ENCODE measurements at places on chromosomes 1 and 21. TPM values are rescaled to one million over a fixed set of nuclear protein-coding genes. Genes with fewer than 3 reads are reported as not detected.

LRRC38 gene
- not detected for total RNA-seq

PCP4L1 gene
- total RNA-seq: not detected

SPATA21 gene
- total RNA-seq: not detected

TFF3 gene
- total RNA-seq: 0.93 TPM

FNDC5 gene
- not detected for total RNA-seq

CELA3B gene
- total RNA-seq: not detected

AGT gene
- not detected for total RNA-seq

- no peak overlapping the region for H3K4me3 ChIP-seq
- peaks cover 12% of the 10 kb centered on the region for H3K27me3 ChIP-seq
- no peak overlapping the region for H3K27ac ChIP-seq
- H3K4me1 ChIP-seq: no peaks in the 10 kb centered on the region
- H3K36me3 ChIP-seq: no peaks in the 10 kb centered on the region
- DNase-seq: no peak
Measured at GRCh38 chr1:207412845-207413244, 41.3 kb upstream of the CR2 start.

DNA sequence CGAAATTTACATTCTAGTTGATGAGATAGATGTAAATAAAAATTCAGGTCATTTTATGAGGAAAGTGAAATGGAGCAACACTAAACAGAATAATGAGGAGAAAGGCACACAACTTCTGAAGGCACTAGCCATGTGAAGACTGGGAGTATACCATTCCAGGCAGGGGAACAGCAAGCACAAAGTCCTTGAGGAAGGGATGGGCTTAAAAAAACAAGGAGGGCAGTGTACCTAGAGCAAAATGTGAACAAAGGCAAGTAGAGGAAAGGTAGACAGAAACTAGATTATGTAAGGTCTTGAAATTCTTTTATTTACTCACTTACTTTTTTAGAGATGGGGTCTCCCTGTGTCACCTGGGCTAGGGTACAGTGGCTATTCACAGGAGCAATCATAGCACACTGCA, 54.1 kb upstream of the LRIG2 start:
- H3K27me3 ChIP-seq: no peaks in the 10 kb centered on the region
- H3K36me3 ChIP-seq: no peaks in the 10 kb centered on the region
- H3K4me3 ChIP-seq: no peak overlapping the region
- no peak overlapping the region for H3K27ac ChIP-seq
- DNase-seq: no peak
- no peaks in the 10 kb centered on the region for H3K4me1 ChIP-seq

DNA sequence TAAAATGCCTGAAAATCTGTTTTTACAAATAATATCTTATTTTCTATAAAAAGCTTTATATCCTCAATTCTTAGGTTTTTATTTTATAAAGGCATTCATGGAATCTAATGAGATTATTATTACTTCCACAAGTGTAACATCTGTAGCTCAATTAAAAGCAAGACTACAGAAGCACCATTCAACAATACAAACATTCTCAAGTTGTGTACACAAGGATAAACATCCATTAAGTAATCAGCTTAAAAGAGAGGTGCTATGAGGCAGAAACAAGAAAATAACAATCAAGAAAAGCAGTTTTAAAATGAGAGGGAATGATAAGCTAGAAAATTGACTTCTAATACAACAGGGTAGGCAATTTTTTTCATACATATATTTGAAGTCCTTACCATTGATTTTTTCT, 326.1 kb downstream of the MRPL39 start:
- no peak for DNase-seq
- no peaks in the 10 kb centered on the region for H3K4me1 ChIP-seq
- no peak overlapping the region for H3K27ac ChIP-seq
- no peaks in the 10 kb centered on the region for H3K36me3 ChIP-seq
- H3K27me3 ChIP-seq: no peaks in the 10 kb centered on the region

GRCh38 chr21:30598802-30599201, at the start of gene KRTAP6-2:
Gene KRTAP6-2, minus strand, starts transcription at chr21:30598902. Its CDS starts 28 bp downstream, at chr21:30598874.
- no peaks in the 10 kb centered on the region for H3K36me3 ChIP-seq
- no peak within 1 kb of the TSS for H3K27ac ChIP-seq

DNA sequence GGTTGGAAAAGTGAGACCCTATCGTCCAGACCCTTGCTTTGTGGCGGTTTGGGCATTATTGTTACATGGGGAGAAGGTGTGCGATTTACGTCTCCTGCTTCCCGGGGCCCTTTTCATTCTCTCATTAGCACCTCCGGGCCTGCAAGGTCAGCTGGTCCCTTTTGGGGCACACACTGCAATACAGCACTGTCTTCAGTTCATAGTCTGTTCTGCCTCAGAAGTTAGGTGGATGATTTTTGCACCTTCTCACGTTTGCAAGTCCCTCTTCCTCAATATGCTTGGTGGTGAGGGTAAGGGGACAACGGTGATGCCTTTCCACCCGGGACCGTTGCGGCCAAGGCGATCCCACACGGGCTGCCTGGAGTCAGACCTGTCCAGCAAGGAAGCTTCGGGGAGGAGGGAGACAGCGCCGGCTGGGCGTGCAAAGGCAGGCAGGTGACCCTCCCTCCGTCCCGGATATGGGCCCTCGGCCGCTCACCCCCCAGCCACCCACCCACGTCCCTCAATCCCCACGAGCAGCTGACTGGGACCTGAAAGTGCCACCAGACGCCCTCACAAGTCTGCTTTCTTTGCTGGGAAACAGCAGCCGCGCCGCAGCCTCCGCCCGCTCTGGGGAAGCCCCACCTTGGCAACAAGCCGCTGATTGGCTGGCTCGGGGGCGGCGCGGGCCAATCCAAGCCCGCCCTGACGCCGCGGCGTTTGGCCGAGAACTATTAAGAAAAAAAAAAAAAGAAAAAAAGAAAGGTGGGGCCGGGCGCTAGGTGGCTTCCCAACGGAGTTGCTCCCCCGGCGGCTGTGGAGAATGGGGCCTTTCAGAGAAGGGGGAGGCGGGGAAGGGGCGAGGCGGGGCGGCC, 21.7 kb downstream of the BTG2 start:
- no peak overlapping the region for H3K27ac ChIP-seq
- H3K36me3 ChIP-seq: no peaks in the 10 kb centered on the region
- DNase-seq: peak; percentile 94
- H3K4me1 ChIP-seq: peaks cover 19% of the 10 kb centered on the region

DNA sequence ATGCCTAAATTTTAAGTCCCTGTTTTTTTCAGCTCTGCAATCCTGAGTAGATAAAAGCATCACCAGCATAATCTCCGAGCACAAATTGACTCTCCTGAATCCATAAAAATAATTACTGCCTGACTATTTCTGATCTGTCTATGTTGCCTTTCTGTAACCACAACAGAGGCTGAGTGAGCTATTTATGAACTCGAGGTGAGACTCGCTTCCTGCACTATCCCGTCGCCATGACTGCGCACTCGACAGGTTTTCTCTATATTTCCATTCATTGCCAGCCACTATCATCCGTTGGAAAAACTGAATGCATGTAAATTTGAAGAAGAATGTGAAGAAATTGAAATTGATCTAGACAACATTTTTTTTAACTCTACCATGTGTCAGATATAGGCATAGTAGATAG, 897.2 kb downstream of the ADGRL2 start:
- H3K36me3 ChIP-seq: no peaks in the 10 kb centered on the region
- H3K4me1 ChIP-seq: peaks cover 16% of the 10 kb centered on the region
- no peaks in the 10 kb centered on the region for H3K27me3 ChIP-seq
- no peak for DNase-seq
- no peak overlapping the region for H3K4me3 ChIP-seq
- H3K27ac ChIP-seq: no peak overlapping the region

DNA sequence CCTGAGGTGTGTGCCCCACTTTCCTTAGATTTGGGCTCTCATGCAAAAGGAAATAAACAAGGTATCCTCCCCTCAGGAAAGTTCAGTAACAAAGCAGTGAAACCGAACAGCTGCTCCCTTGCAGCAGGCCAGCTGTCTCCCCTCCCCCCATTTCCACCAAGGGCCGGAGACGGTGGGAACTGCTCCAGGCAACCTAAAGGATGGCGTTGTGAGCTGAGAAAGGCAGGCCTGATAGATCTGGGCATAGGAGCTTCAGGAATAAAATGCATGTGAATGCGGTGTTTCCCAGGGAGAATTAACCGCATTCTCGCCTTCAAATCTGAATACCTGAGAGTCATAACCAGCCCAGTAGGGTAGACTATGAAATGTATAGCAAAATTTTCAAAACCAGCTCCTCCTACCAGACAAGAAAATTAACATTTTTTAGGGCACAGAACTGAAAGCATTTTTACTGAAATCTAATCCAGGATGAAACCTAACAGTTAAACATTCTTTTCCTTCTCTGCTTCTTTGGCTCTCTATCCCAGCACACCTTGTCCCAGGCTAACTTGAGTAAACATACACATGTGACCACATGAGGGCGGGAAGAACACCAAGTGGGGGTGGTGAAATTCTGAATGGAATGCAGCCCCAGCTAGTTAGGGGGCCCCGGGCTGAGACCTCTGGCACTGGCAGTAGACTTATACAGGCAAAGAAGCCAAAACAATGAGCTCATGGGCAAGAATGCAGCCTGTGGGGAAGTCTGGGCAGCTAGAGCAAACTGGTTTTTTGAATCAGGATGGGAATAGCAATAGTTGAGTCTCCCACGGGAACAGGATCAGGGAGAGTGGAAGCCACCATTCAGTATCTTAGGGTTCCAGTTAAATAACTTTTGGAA, 11.5 kb downstream of the MCL1 start:
- peak overlapping the region; percentile 84 for H3K27ac ChIP-seq
- no peaks in the 10 kb centered on the region for H3K36me3 ChIP-seq
- peaks cover 49% of the 10 kb centered on the region for H3K4me1 ChIP-seq
- peak; percentile 98 for DNase-seq
- no peaks in the 10 kb centered on the region for H3K27me3 ChIP-seq

DNA sequence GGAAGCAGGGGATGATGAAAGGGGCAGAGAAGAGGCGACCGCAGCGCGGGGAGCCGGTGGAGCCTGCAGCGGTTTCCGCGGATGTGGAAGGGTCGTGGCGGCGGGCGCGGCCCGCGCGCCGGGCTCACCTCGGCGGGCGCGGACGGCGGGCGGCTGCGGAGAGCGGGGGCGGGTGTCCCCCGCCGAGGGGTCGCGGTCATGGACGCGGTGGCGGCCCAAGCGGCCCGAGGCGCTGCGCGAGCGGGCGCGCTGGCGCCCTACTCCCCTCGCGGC, 572 bp downstream of the LPGAT1 start:
- peak overlapping the region; percentile 82 for H3K4me3 ChIP-seq
- no peaks in the 10 kb centered on the region for H3K27me3 ChIP-seq
- no peak for DNase-seq
- H3K27ac ChIP-seq: no peak overlapping the region

GRCh38 chr1:35762141-35762540, 7.6 kb downstream of the CLSPN start:
- no peak overlapping the region for H3K4me3 ChIP-seq
- peak overlapping the region; percentile 69 for H3K27ac ChIP-seq
- no peaks in the 10 kb centered on the region for H3K36me3 ChIP-seq
- peak; percentile 57 for DNase-seq

- H3K27me3 ChIP-seq: no peaks in the 10 kb centered on the region
- DNase-seq: no peak
- H3K36me3 ChIP-seq: no peaks in the 10 kb centered on the region
- H3K4me1 ChIP-seq: peaks cover 5% of the 10 kb centered on the region
- H3K4me3 ChIP-seq: no peak overlapping the region
- H3K27ac ChIP-seq: no peak overlapping the region
Measured at GRCh38 chr1:246827396-246827795, 103.2 kb downstream of the SCCPDH start.

GRCh38 chr21:43740497-43741156, 21.7 kb downstream of the PDXK start:
- H3K4me1 ChIP-seq: no peaks in the 10 kb centered on the region
- H3K4me3 ChIP-seq: no peak overlapping the region

- no peak overlapping the region for H3K4me3 ChIP-seq
- H3K36me3 ChIP-seq: no peaks in the 10 kb centered on the region
- no peak for DNase-seq
- no peaks in the 10 kb centered on the region for H3K27me3 ChIP-seq
- no peak overlapping the region for H3K27ac ChIP-seq
Measured at GRCh38 chr1:38269923-38270848, 223.6 kb upstream of the POU3F1 start.

- H3K36me3 ChIP-seq: no peaks in the 10 kb centered on the region
- H3K4me3 ChIP-seq: no peak overlapping the region
- DNase-seq: no peak
- no peak overlapping the region for H3K27ac ChIP-seq
- H3K27me3 ChIP-seq: peaks cover 3% of the 10 kb centered on the region
Measured at GRCh38 chr1:180211156-180211859, 18.8 kb upstream of the LHX4 start.

GRCh38 chr1:15755646-15756040, 3.0 kb upstream of the FBLIM1 start:
- no peaks in the 10 kb centered on the region for H3K27me3 ChIP-seq
- H3K4me1 ChIP-seq: peaks cover 30% of the 10 kb centered on the region
- H3K36me3 ChIP-seq: no peaks in the 10 kb centered on the region
- H3K27ac ChIP-seq: peak overlapping the region; percentile 58
- no peak overlapping the region for H3K4me3 ChIP-seq

DNA sequence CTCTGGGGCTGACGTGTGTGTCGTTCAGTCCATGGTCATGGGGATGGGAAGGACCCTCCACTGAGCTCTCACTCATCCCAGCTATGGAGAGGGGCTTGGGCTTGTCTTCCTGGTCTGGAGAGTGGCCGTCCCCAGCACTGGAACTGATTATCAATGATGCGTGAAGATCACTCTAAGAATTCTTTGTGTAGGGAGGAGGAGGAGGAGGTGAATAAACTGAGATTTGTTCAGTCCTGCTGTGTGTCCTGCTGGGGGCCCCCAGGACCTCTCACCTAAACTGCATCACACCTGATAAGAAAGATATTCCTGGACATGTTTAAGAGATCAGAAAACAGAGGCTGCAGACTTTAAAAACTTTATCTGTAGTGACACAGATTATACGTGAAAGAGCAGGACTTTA, 21.2 kb downstream of the RHOU start:
- H3K4me1 ChIP-seq: no peaks in the 10 kb centered on the region
- no peaks in the 10 kb centered on the region for H3K36me3 ChIP-seq
- H3K27me3 ChIP-seq: peaks cover 2% of the 10 kb centered on the region
- H3K4me3 ChIP-seq: no peak overlapping the region
- DNase-seq: no peak

DNA sequence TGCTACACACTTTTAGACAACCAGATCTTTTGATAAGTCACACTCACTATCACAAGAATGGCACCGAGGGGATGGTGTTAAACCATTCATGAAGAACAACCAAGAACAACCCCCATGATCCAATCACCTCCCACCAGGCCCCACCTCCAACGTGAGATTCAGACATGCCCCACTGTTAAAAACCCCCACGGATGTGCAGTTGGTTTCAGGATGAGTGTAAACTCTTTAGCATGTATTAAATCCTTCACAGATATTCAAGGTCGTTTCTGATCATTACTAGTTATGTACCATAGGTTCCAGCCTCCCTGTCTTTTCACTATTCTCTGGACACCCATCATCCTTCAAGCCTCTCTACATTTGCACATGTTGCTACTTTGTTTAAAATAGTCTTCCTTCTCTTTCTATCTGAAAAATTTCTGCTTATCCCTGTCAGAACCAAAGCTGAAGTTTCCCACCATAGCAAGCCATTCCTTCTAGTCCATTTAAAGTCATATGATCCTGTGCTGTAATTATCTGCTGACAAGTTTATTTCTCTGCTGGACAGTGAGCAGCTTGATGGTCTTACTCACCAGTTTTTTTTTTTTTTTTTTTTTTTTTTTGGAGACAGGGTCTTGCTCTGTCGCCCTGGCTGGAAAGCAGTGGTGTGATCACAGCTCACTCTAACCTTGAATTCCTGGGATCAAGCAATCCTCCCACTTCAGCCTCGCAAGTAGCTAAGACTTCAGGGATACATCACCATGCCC, 36.8 kb downstream of the MAP10 start:
- H3K4me1 ChIP-seq: no peaks in the 10 kb centered on the region
- no peak overlapping the region for H3K4me3 ChIP-seq
- no peaks in the 10 kb centered on the region for H3K27me3 ChIP-seq
- DNase-seq: no peak

GRCh38 chr1:209561532-209561931, 22.0 kb upstream of the CAMK1G start:
- no peak overlapping the region for H3K27ac ChIP-seq
- no peaks in the 10 kb centered on the region for H3K4me1 ChIP-seq
- no peak for DNase-seq
- peaks cover 3% of the 10 kb centered on the region for H3K27me3 ChIP-seq
- H3K4me3 ChIP-seq: no peak overlapping the region

Data from endothelial cell of umbilical vein (primary cell).